Hindlimb muscle (tissue), 1 donor: ENCODE measurements at places on chromosomes 7 and 10. TPM values are rescaled to one million over a fixed set of nuclear protein-coding genes. Genes with fewer than 3 reads are reported as not detected.

GRCh38 chr7:36717586-36717985, 6.7 kb downstream of the AOAH start:
- DNase-seq, result no peak

GRCh38 chr7:82067628-82068264, 297.9 kb upstream of the HGF start:
- no peak for DNase-seq

GRCh38 chr7:32215697-32216096, 145.5 kb upstream of the PDE1C start:
- DNase-seq, result no peak

The TLX1 gene
- polyA plus RNA-seq, result not detected

DNA sequence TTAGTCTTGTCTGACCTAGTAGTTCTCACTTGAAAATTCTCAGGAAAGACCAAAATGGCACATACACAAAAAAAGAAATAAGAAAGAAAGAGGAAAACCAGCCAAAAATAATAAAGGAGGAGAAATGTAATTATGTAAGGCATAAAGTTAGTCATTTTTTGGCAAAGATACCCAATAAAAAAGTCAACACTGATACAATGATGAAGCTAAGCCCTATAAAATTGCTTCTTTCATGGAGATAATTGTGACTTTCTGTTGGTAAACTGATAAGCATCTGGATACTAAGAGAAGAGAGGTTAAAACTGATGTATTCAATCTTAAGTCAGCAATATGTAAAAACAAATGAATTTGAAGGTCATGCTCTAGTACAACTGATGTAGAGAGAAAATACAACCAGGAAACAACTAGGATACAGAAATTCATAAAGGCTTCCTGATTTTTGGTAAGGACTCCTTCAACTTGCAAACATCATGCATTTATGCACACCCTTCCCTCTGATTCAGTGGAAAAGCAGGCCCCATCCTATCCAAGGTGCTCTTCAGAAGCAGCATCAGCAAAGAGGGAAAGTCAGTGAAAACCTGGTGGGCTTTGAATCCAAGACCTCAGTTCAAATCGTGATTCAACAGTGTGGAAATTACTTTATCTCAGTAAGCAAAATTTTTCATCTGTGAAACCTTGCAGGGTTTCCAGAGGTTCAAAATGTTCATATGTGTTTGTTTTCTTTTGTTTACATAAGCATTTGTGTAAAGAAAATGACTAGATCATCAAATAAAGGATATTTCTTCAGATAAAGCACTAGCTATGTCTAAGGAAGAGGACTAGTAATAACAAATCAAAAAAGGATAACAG, 32.6 kb downstream of the IMMP2L start:
- DNase-seq, result no peak

- no peak for DNase-seq
Observed at GRCh38 chr7:108234281-108234680, 104.1 kb upstream of the LAMB4 start.

The DLX6 gene
- not detected for polyA plus RNA-seq

DNA sequence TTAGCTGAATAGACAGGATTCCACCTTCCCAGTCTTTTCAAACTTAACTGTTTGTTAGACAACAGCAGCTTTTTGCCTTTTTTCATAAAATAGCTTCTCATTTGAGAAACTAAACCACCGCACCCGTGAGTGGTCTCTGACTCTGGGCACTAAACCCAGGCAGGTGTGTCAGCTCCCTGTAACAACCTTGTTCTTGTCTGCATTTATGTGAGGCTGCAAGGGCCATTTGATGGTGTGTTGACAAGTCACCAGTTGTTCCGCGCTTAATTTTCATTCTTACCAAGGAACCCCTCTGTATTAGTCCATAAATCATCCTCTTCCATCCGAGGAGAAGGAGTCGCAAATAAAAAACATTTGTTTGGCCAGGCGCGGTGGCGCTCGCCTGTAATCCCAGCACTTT, 1.5 kb downstream of the STOX1 start:
- DNase-seq, result no peak

The CYP26C1 gene
- polyA plus RNA-seq, result not detected

The ACSL5 gene
- polyA plus RNA-seq, result 3.1 TPM
